ENCODE measurements at places on chromosomes 5 and 9.

- no peak for DNase-seq
Observed at GRCh38 chr9:88746743-88747398, 211.9 kb downstream of the NXNL2 start.

- DNase-seq, result no peak
Observed at GRCh38 chr5:93246090-93246855, 334.7 kb downstream of the NR2F1-AS1 start.

DNA sequence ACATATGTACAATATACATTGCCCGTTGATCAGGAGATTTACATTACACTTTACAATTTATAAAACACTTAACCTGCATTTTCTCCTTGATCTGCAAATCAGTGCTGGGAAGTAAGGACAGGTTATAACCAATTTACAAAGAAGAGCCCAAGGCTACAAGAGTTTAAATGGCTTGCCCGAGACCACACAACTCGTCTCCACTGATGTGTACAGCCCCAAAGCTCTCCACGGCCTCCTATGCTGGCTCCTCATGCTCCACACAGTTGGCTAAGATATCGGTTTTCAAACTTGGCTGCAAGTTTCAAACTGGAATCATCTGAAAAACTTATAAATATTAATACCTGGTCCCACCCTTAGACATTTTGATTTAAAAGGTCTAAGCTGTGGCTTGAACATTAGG, 10.3 kb downstream of the ACTL7B start:
- no peak for DNase-seq

DNA sequence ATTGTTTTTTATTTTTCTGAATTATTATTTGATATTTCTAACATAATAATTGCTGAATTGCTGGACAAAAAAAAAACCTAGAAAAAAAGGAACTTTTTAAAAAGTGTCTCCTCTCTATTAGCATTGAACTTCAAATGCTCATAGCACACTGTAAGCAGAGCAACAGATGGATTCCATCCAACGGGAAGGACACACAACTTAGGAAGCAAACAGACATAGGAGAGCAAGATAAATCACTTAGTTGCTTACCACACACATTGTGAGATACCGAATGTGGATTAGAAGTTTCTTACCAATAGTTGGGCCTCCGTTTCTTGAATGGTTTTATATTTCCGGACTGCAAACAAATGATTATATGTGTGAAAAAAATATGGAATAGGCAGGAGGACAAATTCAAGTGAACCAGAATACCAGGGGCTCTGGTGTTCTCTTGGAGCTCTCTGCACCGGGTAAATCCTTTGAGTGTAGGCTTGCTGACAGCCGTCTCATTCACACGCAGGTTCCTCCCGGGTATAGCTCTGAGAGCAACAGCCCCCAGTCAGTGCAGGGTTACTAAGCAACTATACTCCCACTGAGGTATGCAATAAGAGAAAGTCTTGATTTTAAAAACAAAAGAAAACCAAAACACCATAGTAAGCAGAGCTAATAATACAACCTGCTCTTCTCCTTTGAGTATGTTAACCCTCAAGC, 217.6 kb downstream of the TMEM167A start:
- no peak for DNase-seq

- DNase-seq, result no peak
Observed at GRCh38 chr9:99121604-99122003, 16.7 kb downstream of the TGFBR1 start.

DNA sequence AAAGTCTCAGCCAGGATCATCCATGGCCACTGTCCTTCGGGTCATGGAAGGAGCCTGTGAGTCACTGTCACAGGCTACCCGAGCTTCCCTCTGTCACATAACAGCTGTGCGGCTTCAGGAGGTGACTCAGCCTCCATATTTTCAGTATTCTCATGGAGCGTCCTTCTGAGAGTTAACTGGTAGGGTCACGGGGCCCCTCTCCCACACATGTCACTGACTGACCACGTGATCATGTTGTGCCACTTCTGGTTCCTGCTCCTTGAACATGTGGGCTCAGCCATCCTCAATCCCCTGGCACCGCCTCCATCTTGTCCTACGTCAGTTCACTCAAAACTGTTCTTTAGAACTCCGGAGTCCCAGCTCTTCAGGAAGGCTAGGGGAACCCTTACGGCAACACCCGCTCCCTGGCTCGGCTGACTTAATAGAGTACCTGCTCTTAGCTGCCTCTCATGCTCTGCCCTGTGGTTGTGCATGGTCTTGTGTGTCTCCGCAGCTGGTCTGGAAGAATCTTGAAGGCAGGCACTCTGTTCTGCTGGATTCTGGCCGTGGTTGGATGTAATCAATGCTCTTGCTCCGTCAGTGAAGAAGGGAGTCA, 182.8 kb downstream of the ICE1 start:
- no peak for DNase-seq

GRCh38 chr5:15388866-15389265, 111.1 kb upstream of the FBXL7 start:
- no peak for DNase-seq

Data from Jurkat, Clone E6-1 (cell line).